Lower lobe of right lung (tissue), 2 donors: ENCODE measurements at places on chromosomes 3 and 15.

- no peak for DNase-seq
Measured at GRCh38 chr3:155292133-155292532, 1.4 kb downstream of the STRIT1 start.

GRCh38 chr3:147963711-147964110 lies 554.5 kb downstream of the ZIC1 start:
- no peak for DNase-seq

- DNase-seq, result no peak
Measured at GRCh38 chr15:81029414-81030300, 28.9 kb downstream of the TLNRD1 start.

DNA sequence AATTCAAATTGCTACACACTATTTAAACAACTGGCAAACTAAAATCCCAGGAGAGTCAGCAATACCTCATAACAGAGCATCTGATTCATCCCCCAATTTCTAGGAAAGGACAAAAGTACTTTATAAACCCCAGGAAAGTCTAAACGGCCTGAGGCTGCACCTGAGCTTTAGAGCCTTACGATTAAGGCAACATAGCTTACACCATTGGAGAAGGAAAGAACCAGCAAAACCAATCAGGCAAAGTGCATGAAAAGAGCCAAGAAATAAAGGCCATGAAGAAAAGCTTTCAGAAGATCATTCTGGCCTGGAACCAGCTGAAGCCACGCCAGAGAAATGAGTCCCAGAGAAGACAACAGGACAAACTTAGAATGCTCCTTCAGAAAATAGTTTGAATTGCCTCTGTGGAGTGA lies 48.1 kb downstream of the PTPN9 start:
- no peak for DNase-seq
